ENCODE measurements at places on chromosomes 6 and 20.
A peak's percentile ranks its signal among the peaks of the same experiment; 100 is the strongest.

GRCh38 chr20:15155848-15156401, 818.5 kb upstream of the FLRT3 start:
- no peak for DNase-seq

- DNase-seq: no peak
Measured at GRCh38 chr20:46698788-46699187, 9.5 kb upstream of the TP53RK start.

DNA sequence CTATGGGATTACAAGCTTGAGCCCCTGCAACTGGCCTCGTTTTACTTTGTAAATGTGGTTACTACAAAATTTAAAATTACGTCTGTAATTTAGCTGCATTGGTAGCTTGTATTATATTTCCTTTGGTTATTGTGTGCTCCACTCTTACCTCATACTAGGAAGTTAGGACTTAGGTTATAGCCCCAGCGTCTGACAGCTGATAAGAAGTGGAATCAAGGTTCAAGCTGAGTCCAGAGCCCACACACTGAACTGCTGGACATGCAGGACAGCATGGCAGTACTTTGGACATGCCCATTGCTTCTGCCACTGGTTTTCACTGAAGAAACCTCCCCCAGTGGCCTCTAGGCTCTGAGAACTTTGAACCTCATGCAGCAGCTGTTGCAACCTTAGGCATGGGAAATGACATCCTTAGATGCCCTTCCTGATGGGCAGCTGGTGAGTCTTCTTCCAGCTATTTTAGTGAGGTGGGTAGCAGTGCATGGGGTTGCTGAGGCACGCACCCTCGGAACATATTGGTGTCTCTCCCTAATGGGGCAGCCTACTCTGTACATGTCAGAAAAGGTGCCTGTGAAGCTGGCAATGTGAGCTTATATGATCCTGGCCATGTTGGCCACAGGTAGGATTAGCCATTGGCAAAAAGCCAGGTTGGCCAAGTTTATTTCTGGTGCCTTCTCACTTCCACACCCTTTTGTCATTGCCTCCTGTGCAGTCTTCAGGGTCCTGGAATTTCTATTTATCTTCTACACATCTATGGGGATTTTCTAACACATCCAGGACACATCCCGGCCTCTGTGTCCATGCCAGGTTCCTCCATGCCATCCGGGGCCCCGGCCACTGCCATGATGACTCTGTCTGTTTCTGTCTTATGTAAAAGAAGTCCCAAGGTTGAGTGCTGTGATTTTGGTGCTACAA, 85.3 kb downstream of the CDS2 start:
- no peak for DNase-seq

DNA sequence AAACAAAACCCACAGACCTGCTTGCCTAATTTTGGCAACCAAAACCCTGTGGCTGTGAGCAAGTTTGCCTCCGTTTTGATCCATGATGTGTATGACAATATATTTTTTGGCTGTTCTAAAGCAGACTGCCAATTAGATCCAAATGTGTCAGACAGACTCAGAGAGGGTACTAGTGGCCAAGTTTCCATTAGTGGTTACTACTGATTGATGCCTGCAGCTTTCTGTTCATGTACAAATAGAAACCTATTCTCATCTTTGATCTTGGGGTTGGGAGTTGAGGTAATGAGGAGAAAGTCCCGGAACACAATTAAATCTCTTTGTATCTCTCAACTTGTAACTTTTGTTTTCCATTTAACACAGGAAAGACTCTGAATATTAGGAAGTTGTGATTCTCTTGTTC, 100.9 kb downstream of the RNF144B start:
- no peak for DNase-seq

DNA sequence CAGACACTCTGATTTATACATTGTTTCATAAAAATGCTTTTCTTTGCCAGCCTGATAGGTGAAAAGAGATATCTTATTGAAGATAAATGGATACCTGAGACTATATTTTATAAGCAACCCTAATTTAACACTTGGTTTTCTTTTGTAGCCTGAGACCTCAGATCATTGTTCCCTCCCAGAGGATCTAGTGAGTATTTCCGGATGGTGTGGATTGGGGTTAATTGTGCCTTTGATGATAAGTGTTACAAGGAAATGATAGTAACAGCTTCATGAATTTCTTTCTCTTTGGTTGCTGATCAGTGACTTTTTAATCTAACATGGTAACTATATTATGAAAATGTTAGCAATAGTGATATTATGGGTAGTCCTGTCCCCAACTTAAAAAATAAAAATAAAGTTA, 30.4 kb downstream of the KDM1B start:
- no peak for DNase-seq

GRCh38 chr6:39309942-39310531, 4.2 kb downstream of the KCNK17 start:
- peak; percentile 80 for DNase-seq

DNA sequence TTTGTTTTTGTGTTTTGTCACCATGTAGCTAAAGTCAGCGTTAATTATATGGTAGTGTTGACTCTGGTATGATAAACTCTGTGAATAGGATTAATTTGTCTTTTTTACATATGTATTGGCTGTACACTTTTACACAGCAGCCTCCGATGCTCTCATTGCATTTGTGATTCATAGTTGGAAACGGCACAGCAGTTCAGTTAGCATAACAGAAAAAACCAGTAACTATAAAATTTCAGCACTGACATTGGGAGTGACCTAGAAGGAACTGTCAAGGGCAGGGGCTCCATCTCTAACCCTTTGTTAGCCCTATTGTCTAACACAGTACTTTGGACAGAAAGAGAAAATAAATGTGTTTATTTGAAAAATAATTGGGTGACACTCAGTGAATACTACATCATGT, 5.6 kb upstream of the BEND6 start:
- no peak for DNase-seq

GRCh38 chr6:99867026-99867425, 127.0 kb downstream of the MCHR2 start:
- no peak for DNase-seq

GRCh38 chr6:137264311-137265075, 45.3 kb upstream of the IFNGR1 start:
- no peak for DNase-seq

DNA sequence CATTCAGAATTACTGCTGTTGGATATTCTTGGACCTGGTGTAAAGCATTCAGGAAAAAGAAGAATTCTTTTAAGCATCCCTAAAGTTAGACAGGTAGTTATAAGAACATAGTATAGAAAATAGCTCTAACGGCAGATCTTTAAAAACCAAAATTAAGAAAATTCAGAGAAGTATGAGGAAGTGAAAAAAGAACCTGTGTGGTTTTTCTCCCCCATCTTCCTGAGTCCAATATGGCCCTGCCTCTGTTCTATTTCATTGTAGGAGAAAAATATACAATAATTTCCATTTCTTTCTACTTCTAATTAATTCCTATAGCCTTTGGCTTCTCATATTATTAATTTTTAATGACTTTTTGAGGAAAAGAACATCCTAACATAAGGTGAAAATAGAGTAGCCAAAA, 47.1 kb downstream of the FHL5 start:
- DNase-seq: no peak

DNA sequence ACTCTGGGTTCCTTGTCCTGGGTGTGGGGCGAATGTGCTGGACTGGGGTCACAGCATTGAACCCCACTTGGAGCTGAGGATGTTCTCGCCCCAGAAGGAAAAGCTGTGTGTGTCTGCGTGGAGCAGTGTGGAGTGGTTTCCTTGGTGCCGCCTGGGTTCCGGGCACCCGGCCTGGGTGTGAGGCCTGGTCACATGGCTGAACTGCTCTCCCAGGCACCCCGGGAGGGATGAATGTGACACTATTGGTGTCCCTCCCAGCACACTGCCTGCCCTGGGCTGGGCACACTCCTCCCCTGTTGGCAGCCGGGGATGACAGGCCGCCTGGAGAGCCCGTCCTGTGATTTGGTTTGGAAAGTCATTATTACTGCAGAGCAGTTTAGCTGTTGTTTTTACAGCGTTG, 12.3 kb downstream of the MYT1 start:
- no peak for DNase-seq

- no peak for DNase-seq
Measured at GRCh38 chr20:20606050-20606449, 106.4 kb downstream of the RALGAPA2 start.

GRCh38 chr20:52747845-52748284, 224.3 kb upstream of the TSHZ2 start:
- DNase-seq: no peak

- DNase-seq: no peak
Measured at GRCh38 chr20:44759595-44759994, 13.9 kb downstream of the KCNK15 start.

DNA sequence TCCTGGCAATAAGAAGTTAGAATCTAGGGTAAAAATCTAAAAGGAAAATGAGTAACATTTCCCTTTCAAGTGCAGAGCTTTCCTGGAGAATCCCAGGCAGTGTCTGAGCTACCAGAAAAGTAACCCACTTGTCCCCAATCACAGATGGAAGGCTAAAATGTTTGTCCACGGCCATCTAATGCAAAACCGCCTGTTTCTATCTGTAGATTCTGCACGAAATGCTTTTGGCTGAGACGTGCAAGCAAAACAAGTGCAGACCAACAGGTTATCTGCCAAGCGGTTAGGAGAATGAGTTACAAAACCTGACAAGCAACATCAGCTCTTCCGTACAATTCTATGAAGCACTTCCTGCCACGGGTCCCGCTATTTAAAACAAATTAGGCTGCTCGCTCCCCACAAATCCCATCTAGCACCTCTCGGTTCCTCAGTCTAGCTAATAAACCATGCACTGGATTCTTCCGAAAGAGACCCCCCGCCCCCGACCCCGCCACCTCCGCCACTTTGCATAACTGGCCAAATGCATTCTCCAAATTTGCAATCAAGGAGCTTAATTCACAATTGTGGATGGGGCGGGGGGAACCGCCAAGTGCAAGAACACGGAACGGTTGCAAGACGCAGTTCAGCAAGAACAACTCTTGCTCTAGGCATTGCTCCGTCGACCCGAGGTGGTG, 1.4 kb downstream of the ELOVL5 start:
- peak; percentile 65 for DNase-seq

- no peak for DNase-seq
Measured at GRCh38 chr6:111183702-111184517, 96.6 kb downstream of the SLC16A10 start.
